ENCODE measurements at places on chromosomes 2 and 18. TPM values are rescaled to one million over a fixed set of nuclear protein-coding genes. Genes with fewer than 3 reads are reported as not detected.

DNA sequence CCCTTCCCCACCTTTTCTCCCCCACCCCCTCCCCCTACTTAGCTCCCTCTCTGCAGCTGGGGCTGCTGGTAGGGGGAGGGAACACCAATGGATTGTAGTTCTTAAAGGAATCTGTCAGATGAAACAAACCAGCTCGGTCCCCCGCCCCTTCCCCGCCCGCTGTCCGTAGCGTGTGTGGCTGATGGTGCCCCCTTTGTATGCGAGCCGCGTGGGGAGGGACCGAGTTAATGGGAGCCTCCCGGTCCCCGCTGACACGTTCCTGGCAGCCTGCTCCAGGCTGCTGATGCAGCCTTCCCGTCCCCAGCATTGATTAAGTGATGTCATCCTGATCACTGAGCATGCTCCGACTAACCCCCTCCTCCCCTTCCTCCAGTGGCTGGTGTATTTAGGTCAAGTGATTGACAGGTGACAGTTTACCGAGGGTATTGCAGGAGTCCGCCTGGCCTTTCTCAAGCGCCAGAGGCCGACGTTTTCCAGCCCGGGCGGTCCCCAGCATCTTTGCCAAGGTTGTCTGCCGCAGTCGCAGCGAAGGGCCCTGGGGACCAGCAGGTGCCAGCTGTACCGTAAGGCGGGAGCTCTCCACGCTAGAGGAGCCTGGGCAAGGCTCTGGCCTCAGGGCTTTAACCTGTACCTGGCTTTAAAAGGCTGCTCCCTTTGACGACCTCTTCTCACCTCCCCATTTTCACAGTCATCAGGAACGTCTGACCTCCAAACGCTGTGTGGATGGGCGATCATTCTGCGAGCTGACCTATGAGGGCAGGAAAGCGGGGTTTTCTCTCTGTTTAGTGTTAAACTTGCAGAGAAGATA, 1.8 kb downstream of the KIF5C start:
- H3K36me3 ChIP-seq = no peaks in the 10 kb centered on the region
- peaks cover 52% of the 10 kb centered on the region for H3K27me3 ChIP-seq
- H3K27ac ChIP-seq = no peak overlapping the region

The CAB39 gene
- total RNA-seq = 57.0 TPM

DNA sequence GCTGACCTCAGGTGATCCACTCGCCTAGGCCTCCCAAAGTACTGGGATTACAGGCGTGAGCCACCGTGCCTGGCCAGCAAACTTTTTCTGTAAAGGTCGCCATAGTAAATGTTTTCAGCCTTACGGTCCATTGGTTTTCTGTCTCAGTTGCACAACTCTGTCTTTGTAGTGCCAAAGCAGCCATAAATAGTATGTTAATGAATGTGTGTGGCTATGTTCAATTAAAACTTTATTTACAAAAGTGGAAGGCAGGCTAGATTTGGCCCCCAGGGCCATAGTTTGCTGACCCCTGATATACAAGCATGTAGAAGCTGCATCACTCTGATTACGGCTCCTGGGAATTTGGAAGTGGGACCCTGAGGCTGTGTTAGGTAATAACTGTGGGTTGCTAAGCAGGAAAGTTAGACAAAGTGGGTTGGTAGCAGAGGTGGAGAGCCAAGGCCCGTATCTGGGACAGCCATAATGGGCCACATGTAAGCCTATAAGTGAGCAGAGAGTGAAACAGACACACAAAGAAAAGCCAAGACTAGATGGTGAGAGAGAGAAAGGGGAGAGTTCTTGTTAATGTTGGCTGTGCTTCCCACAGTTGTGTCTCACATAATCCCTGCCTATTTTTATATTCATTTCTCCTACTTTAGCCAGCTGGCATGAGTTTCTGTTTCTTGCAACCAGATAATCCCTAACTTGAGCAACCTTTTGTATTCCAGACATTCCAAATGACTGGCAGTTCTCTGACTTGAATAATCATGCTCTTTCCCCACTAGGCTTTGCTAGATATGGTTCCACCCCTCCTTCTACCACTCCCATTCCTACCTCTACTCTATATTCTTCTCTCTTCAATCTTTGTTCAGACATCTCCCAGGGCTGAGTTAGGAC, 223.3 kb upstream of the STON1 start:
- H3K4me1 ChIP-seq = peaks cover 6% of the 10 kb centered on the region
- H3K27me3 ChIP-seq = no peaks in the 10 kb centered on the region
- no peak overlapping the region for H3K4me3 ChIP-seq
- H3K36me3 ChIP-seq = no peaks in the 10 kb centered on the region
- DNase-seq = no peak

The HES6 gene
- total RNA-seq = 8.6 TPM

DNA sequence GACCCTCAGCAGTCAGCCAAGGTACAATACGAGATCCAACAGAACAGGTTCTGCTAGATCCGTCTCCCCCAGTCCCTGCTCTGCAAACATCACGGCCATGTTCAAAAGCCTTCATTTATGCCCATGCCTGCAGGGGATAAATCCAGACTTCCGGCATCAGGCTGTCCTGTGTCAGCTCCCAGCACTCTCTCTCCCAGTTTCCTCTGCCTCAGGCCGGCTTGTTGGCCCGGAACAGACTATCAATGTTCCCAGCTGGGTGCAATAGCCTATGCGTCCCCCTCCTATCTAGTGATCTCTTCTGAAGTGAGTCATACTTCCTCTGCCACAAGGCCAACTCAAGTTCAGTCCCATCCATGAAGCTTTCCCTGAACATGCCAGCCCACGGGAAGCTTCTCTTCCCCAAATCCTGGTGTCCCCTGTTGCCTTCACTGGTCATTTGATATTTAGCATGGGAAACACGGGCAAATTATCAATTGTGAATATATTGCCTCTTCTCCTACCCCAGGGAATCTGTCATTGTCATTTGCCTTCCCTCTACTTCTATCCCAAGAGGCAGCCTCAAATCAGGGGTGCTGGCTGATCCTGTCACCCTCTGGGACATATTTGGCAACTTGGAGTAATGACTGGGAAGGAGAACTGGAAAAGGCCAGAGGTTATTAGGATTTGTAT, 51.1 kb downstream of the CAPN13 start:
- H3K36me3 ChIP-seq = no peaks in the 10 kb centered on the region
- H3K4me3 ChIP-seq = no peak overlapping the region
- H3K27ac ChIP-seq = no peak overlapping the region
- H3K27me3 ChIP-seq = peaks cover 40% of the 10 kb centered on the region

GRCh38 chr2:200380091-200380561, 73.6 kb downstream of the SPATS2L start:
- H3K36me3 ChIP-seq = no peaks in the 10 kb centered on the region
- DNase-seq = no peak
- no peak overlapping the region for H3K4me3 ChIP-seq
- H3K4me1 ChIP-seq = peaks cover 65% of the 10 kb centered on the region
- no peak overlapping the region for H3K27ac ChIP-seq
- no peaks in the 10 kb centered on the region for H3K27me3 ChIP-seq

- DNase-seq = no peak
- no peaks in the 10 kb centered on the region for H3K36me3 ChIP-seq
- no peaks in the 10 kb centered on the region for H3K4me1 ChIP-seq
- no peak overlapping the region for H3K4me3 ChIP-seq
Measured at GRCh38 chr2:104901037-104901881, 47.3 kb downstream of the POU3F3 start.

The APCDD1 gene
- 308 TPM for total RNA-seq

GRCh38 chr2:109218087-109218791, 89.2 kb downstream of the SH3RF3 start:
- H3K27ac ChIP-seq = no peak overlapping the region
- H3K4me1 ChIP-seq = peaks cover 28% of the 10 kb centered on the region
- H3K36me3 ChIP-seq = no peaks in the 10 kb centered on the region
- no peaks in the 10 kb centered on the region for H3K27me3 ChIP-seq
- DNase-seq = no peak
- no peak overlapping the region for H3K4me3 ChIP-seq

GRCh38 chr2:131126436-131126835, 21.3 kb downstream of the PLEKHB2 start:
- no peaks in the 10 kb centered on the region for H3K4me1 ChIP-seq
- H3K4me3 ChIP-seq = no peak overlapping the region
- peaks cover 75% of the 10 kb centered on the region for H3K36me3 ChIP-seq
- H3K27ac ChIP-seq = no peak overlapping the region
- H3K27me3 ChIP-seq = no peaks in the 10 kb centered on the region
- DNase-seq = no peak

GRCh38 chr2:127656569-127657231, 10.7 kb downstream of the GPR17 start:
- H3K4me1 ChIP-seq = peaks cover 22% of the 10 kb centered on the region
- H3K36me3 ChIP-seq = peaks cover 10% of the 10 kb centered on the region
- H3K27ac ChIP-seq = no peak overlapping the region
- no peaks in the 10 kb centered on the region for H3K27me3 ChIP-seq

DNA sequence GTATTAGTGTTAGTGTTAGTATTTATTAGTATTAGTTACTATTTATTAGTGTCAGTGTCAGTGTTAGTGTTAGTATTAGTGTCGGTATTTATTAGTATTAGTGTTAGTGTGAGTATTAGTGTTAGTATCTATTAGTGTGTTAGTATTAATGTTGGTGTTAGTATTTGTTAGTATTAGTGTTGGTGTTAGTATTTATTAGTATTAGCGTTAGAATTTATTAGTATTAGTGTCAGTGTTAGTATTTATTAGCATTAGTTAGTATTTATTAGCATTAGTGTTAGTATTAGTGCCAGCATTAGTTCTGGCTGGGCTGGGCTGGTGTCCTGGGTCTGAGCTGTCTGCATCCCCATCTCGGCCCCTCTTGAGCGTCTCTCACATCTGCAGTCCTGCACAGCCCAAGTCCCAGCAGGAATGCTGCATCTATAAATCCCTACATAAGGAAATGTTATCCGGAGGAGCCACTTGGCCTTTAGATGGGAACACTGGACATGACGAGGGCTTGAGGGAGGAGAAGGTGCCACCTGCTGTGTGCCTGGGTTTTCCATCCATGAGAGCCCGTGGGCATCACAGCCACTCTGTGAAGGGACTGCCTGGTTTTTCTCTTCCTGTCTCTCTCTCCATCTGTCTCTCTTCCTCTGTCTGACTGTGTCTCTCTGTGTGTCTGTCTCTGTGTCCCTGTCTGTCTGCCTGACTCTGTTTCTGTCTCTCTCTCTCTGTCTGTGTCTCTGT, 33.6 kb downstream of the TWIST2 start:
- H3K4me1 ChIP-seq = peaks cover 17% of the 10 kb centered on the region
- no peak for DNase-seq
- H3K27me3 ChIP-seq = peaks cover 29% of the 10 kb centered on the region
- no peak overlapping the region for H3K4me3 ChIP-seq
- no peaks in the 10 kb centered on the region for H3K36me3 ChIP-seq

GRCh38 chr2:239222312-239222660, 178.5 kb downstream of the HDAC4 start:
- H3K4me1 ChIP-seq = peaks cover 72% of the 10 kb centered on the region
- no peaks in the 10 kb centered on the region for H3K36me3 ChIP-seq
- H3K4me3 ChIP-seq = peak overlapping the region; percentile 16
- peak overlapping the region; percentile 91 for H3K27ac ChIP-seq

The UBE2F gene
- 47.1 TPM for total RNA-seq

GRCh38 chr2:24919037-24919505, 966 bp downstream of the ADCY3 start:
- peak overlapping the region; percentile 70 for H3K27ac ChIP-seq
- H3K27me3 ChIP-seq = no peaks in the 10 kb centered on the region
- H3K4me1 ChIP-seq = peaks cover 48% of the 10 kb centered on the region
- peak overlapping the region; percentile 70 for H3K4me3 ChIP-seq

DNA sequence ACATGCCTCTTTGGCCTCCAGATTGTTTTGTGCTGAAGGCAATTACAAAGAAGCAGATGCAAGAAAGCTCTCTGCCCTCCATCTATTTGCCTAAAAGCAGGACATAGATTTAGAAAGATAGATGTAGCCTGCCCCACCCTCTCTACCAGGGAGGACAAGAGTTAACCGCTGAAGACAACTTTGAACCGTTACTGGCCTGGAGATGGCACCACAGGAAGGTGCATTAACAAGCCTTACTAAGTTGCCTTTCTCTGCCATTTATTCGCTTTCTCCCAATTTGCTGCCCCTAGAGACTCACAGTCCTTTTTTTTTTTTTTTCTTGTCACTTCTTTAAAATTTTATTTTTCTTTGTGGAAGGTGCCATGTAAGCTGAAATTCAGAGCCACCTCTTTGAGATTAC, 28.8 kb upstream of the RMDN2 start:
- DNase-seq = no peak
- no peaks in the 10 kb centered on the region for H3K36me3 ChIP-seq
- H3K27me3 ChIP-seq = no peaks in the 10 kb centered on the region
- no peak overlapping the region for H3K4me3 ChIP-seq
- H3K4me1 ChIP-seq = peaks cover 4% of the 10 kb centered on the region

- DNase-seq = no peak
- H3K4me3 ChIP-seq = no peak overlapping the region
- H3K4me1 ChIP-seq = peaks cover 4% of the 10 kb centered on the region
Measured at GRCh38 chr2:23589739-23590138, 204.8 kb downstream of the KLHL29 start.

GRCh38 chr2:233849607-233850271, 4.6 kb downstream of the HJURP start:
- no peaks in the 10 kb centered on the region for H3K27me3 ChIP-seq
- peaks cover 12% of the 10 kb centered on the region for H3K4me1 ChIP-seq
- DNase-seq = no peak
- no peak overlapping the region for H3K4me3 ChIP-seq
- H3K27ac ChIP-seq = no peak overlapping the region

The M1AP gene
- 1.1 TPM for total RNA-seq

DNA sequence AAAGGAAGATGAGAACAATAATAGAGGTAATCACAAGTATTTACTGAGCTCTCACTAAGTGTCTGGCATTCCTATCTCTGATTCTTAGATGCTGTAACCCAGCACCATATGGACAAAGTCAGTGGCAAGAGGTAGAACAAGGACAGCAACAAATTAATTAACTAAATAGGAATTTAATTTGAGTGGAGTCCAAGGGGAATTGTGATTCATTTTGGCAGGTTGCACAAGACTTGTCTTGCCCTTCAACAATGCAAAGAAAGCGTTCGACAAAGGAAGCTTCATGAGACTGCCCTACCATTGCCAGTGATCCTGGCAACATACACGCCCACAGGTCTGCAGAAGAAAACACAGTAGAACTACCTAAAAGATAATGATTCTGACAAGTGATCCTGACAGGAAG, 221.6 kb downstream of the RBM43 start:
- no peak overlapping the region for H3K4me3 ChIP-seq
- DNase-seq = no peak
- H3K36me3 ChIP-seq = no peaks in the 10 kb centered on the region
- no peaks in the 10 kb centered on the region for H3K27me3 ChIP-seq
- peak overlapping the region; percentile 24 for H3K27ac ChIP-seq

DNA sequence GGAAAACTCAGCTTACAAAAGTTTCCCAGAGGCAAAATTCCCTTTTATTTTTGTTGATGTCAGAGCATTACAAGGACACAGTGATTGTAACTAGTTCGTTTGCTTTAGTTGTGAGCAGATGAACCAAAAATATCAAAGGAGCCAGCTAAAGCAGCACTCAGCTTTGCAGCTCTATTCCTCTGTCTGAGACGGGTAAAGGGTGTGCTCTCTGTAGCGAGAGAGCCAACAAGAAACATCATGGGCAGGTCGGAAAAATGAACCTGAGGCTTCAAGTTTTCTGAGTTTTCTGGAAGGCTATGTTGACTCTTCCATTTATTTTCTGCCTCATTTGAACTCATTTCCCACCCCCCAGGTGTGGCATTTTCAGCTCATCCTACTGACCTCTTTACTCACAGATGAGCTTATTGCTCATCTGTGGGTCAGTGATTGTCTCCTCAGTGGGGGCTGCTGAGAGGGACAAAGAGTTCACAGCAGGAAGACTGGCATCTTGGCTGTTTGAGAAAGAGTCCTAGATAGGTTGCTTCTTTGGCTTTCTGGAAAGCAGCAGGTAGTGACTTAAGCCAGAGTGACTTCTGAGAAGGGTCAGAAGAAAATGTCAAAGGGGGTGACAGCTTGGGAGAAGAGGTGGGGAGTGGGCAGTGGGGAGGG, 66.6 kb upstream of the EPC2 start:
- no peak overlapping the region for H3K4me3 ChIP-seq
- no peaks in the 10 kb centered on the region for H3K4me1 ChIP-seq
- no peak for DNase-seq
- H3K27ac ChIP-seq = no peak overlapping the region
- no peaks in the 10 kb centered on the region for H3K27me3 ChIP-seq

The MYO1B gene
- total RNA-seq = 28.9 TPM

The CCDC102B gene
- 4.1 TPM for total RNA-seq

The GPBAR1 gene
- not detected for total RNA-seq

Data from suprapubic skin (tissue), 4 donors.